Dorsolateral prefrontal cortex (tissue), 122 donors: ENCODE measurements at places on chromosomes 2 and 18. TPM values are rescaled to one million over a fixed set of nuclear protein-coding genes. Genes with fewer than 3 reads are reported as not detected.

Gene IL1R1
- 9.8 TPM for total RNA-seq

Gene MALL
- total RNA-seq, result 2.4 TPM

Gene APLF
- 8.3 TPM for total RNA-seq

Gene STARD6
- total RNA-seq, result not detected

Gene TMEM247
- not detected for total RNA-seq

Gene KIF5C
- 384 TPM for total RNA-seq

Gene SFT2D3
- total RNA-seq, result 2.7 TPM

Gene COL3A1
- total RNA-seq, result 2.7 TPM

Gene DSG2
- 0.23 TPM for total RNA-seq

Gene ZNF396
- total RNA-seq, result 3.0 TPM

DNA sequence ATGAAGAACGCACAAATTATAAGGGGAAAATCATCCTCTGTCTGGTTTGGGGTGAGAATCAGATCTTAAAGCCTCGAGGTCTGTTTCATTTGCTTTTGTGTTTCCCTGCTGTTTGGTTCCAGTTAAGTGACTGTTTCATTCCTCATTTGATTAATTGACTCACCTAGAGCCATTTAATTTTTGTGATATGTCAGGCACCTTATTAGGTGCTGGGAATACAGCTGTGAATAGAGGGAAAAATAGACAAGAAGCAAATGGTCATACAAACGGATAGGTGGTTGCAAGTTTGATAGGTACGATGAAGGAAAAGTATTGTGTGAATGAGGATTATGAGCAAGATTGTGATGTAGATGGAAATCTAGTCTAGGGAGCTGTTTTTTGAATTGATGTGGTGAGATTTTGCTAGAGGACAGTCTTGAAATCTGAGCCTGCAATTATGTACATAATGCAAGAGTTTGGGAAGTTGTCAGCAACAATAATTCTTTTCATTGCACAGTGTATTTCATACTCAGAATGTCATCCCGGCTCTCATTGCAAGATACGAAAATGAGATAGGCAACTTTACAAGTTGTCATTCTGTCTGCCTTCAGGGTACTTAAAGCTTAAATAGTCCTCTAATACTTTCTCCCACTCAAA lies 2.2 kb downstream of the ACSL3 start:
- DNase-seq, result no peak

GRCh38 chr18:3804336-3804735 lies 354.4 kb downstream of the TGIF1 start:
- DNase-seq, result no peak

DNA sequence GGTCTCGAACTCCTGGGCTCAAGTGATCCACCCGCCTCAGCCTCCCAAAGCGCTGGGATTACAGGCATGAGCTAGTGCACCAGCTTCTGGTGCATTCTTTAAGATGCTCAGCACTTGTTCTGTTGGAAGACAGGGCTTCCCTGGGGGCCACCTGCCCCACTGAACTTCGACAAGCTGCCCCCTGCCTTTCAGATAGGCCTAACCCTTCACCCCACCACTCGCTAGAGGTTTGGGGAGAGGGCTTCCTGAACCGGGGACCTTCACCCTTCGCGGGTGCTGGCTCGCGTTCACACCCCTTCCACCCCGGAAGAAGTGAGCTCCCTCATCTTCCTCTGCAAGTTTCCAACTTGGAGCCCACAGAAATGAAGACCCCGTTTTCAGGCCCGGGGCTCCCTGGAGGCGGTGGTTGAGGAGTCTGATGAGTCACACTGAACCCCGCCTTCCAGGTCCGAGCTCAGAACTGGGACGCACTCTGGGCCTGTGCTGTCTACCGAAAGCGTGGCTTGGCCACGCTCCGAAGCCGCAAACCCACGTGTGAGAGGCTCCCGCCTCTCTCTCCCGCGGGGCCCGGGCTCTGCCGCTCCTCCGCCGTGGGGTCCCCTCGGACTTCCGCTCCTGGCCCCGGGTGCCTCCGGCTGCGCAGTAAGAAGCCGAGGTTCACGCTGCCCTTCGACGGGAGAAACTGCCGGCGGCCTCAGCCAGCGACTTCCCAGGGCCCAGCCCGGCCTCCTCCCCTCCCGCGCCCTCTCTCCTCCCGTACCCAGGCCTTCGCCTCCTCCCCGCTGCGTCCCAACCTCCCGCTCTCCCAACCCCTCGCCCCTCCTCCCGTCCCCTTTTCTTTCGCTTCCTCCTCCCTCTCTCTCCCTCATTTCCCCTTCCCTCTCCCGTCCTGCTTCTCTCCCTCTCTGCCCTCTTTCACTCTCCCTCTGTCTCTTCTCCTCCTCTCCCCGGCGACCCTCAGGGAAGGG lies 47.5 kb upstream of the SP3 start:
- DNase-seq, result peak; percentile 53

DNA sequence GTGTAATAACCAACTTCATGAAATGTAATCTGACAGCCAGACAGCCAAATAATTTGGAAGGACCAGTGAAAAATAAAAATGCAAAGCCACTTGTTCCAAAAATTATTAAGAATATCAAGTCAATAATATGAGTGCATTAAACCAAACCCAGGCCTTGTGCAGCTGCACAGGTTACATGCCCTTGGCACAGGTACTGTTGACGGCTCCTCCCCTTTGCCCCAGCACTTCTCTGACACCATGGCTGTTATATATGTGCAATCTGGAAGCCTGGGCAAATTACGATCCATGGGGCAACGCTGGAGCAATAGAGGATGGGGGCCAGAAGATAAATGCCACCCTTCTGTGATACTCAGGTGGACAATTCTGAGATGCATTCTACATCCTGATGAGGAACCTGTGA lies 68.9 kb downstream of the METTL4 start:
- no peak for DNase-seq

- no peak for DNase-seq
Measured at GRCh38 chr2:167966937-167967913, 280.2 kb downstream of the STK39 start.

DNA sequence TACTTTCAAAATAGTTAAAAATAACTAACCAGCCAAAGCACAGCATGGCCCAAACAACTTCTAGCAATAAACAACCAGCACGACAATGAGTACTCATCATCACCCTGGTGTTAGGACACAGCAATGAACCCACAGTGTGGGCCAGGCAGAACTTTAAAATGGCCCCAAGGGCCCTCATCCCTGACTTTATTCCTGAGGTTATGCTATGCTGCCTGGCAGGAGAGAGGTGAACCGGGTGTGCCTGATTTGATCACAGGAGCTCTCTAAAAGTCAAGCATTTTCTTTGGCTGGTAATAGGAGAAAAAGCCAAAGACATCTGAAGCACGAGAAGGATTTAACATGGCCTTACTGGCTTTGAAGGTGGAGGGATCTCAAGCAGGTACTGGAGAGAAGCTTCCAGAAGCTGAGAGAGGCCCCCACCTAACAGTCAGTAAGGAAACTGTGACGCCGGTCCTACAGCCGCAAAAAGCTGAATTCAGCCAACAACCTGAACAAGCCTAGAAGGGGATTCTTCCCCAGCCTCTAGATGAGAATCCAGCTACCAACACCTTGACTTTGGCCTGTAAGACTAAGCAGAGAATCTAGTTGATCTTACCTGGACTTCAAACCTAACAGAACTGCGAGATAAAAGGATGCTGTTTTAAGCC lies 115.4 kb downstream of the DDX1 start:
- no peak for DNase-seq

GRCh38 chr2:86645752-86646151 lies 22.1 kb upstream of the RNF103 start:
- no peak for DNase-seq

DNA sequence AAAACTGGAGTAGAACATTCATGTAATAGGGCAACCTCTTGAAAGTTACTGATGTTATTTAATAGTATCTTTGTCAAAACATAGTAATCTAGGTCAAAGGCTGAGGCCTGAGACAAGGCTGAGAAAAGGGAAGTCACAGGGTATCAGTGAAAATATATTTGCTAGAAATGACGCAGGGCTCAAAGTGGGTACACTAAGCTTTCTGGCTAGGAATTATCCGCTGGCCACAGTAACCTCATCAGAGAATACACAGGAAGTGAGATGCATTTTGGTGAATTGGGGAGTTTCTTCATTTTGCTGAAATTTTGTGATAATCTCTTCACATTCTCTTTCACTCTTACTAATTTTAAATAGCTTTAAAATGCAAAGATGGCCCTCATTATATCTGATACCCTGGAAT lies 206.8 kb downstream of the OTX1 start:
- DNase-seq, result no peak
